Activated CD8-positive, alpha-beta memory T cell treated with anti-CD3 and anti-CD28 coated beads, Interleukin-2, amount 50 U/mL, for 48 hours (primary cell): ENCODE measurements at places on chromosomes 2 and 18.

- DNase-seq: peak; percentile 28
Observed at GRCh38 chr18:76982038-76982437, 150.5 kb downstream of the MBP start.

DNA sequence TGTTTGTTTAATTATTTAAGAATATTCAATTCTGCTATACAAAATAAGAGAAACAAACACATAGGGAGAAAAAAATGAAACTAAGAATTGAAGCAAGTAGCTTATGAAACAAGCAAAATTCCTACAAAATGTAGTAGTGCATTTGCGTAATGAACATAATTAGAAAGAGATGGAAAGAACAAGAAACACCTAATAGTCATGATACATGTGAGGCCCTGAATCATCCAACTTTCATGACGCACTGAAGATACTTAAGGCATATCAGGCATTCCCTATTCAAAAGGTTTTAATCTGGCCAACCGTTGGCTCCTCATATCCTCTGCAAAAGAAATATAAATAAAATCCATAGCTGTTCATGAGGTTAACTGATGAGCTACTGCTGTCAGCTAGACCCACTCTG is 14.5 kb upstream of the NAB1 start:
- no peak for DNase-seq

- DNase-seq: no peak
Observed at GRCh38 chr2:161580021-161580420, 44.2 kb upstream of the SLC4A10 start.

DNA sequence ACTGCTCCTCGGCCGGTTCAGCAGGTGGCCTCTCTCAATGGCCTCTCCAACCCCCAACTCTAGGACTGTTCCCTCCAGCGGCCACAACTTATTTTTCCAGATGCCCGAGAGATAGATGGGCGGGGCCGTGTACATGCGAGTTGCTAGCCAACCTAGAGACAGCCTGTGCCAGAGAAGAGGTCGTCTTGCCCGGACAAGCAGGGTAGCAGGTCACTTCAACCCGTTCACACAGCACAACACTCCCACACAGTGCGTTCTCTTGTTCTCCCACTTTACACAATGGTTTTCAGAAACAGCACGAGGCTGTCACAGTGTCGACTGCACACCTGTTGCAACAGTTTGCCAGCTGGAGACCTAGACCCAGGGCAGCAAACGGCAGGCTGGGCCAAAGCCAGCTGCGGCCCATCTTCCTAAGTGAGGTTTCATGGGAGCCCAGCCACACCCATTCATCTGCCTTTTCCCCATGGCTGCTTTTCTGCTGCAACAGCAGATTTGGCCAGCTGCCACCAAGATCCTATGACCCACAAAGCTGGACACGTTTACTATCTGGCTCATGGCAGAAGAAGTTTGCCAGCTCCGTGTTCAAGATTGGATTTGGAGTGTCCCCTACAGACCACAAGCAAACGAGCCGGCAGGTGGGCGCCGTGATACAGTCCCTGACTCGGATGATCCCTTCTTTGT is 7.3 kb upstream of the PRLH start:
- DNase-seq: no peak

DNA sequence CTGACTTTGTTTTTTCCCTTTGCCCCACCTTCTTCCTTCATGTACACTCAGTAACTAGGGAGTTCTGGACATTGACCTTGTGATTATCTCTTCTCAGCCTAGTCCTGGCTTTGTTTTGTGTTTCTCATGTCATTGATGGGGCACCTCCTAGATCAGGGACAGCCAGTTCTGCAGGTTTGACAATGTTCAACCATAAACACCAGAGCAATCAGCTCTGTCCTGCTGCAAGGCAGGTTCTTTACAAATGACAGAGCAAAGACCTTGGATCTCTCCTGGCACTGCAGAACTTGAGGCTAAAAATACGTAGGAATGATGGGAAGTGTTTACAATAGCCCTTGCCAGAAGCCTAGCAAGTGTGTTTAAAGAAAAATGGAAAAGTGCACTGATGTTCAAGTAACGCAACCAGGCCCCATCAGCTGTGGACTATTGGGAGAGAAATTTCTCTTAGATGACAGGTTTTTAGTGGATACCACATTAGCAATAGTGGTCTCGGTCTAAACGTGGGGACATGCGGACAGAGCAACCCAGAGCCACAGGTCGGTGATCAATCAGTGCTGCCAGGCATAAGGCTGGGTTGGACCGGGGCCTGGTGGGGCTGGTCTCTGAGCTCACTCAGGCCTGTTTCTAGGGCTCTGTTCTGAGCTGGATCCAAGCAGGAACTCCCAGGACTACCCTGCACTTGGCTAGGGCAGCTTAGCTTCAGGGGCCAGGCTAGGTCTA is 76.8 kb downstream of the SOWAHC start:
- DNase-seq: no peak

- DNase-seq: no peak
Observed at GRCh38 chr2:199464606-199465352, 7.0 kb upstream of the SATB2 start.

- no peak for DNase-seq
Observed at GRCh38 chr18:42228581-42228980, 273.5 kb downstream of the PIK3C3 start.

GRCh38 chr18:50189160-50189559 is 5.8 kb downstream of the MYO5B start:
- DNase-seq: no peak

DNA sequence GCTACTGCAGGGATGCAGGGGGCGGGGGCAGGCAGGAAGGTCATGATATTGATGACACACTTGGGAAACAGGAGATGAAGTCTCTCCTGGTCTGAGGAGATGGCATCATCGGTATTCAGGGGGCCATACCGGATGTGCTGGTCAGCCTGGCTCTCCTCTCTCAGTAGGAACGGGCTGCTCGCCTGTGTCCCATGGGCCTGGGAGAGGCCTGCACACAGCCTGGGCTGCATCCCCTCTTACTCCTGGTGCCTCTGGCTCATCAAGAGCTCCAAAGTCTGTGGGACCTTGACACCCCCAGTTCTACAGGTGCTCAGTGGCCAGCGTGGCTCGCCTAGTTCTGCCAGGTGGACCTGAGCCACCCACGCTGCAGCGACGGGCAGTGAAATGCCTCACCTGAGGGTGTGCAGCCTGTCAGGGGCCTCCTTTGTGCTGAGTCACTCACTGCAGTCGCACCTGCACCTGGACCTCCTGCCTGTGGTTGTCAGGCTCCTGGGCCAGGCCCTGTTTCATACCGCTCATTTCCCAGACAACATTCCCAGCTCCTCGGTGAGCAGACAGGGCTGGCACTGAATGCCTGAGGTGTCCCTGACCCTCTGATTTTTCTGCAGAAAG is 18.6 kb upstream of the CNDP1 start:
- peak; percentile 40 for DNase-seq

GRCh38 chr2:44119878-44120277 is 48.8 kb upstream of the PPM1B start:
- DNase-seq: no peak

DNA sequence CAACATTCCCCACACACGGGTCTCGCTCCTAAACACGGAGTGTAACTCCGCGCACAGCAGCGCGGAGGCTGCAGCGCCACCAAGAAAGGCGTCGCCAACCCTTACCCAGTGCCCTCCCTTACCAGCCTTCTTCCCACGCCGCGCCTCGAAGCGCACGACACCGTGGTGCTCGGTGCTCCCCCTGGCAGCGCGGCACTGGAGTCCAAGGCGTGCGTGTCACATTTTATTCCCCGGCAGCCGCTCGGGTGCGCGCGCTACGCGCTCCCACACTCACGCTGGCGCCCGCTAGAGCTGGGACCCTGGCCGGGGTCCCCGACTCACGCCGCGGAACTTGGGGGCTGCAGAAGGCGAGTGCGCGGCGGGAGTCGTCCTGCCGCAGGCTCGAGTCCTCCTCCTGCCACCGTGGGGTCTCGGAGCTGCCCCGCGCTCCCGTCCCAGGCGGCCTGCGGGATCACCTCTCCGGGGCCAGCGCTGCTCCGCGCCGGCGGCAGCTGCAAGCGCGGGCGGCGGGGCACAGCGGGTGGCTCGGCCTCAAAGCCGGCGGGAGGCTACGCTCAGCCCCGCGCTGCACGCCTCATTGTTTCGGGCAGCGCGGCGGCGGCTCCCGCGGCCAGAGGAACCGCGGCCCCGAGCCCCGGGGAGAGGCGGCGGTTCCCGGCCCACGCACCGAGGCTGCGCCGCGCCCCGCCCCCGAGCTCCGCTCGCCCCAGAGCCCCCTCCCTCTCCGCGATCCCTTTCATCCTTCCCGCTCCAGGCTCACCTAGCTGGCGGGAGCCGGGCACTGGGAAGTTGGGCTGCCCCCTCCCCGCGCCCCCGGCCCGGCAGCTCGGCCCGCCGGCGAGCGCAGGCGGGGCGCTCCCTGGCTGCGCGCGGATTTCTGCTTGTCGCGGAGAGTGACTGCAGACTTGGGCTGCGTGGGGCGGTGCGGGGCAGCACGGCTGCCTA is at the start of gene ST6GAL2:
ST6GAL2 (minus strand) TSS at position 197 of the 945 bp plus-strand sequence. CDS start 42,190 bp downstream, outside the sequence.
- DNase-seq: no peak

DNA sequence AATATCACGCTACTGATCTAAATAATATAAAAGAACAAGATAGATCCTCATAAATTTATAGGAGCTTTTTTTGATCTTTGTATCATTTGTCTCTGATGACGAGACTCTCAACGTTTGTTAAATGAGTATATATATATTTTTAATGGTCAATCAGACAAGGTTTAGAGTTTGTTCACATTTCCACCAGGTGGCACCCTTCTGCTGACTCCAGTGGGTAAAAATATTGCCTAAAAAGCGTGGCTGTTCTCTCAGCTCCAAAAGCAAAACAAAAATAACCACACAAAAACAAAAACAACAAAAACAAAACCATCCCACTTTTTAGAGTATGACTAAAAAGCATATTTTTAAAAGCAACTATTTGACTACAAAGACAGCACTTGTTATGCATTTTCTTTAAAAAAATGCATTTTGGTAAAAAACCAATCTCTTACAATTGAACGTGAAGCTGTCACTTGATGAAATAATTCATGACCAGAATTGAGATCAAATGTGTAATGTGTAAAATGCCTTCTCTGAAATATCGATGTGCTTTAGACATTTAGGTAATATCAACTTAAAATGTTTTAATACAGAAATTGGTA is 723.2 kb downstream of the DPP10 start:
- no peak for DNase-seq

- DNase-seq: no peak
Observed at GRCh38 chr18:74200780-74201179, 52.5 kb downstream of the TIMM21 start.

- no peak for DNase-seq
Observed at GRCh38 chr2:169818241-169818640, 6.5 kb downstream of the METTL5 start.

DNA sequence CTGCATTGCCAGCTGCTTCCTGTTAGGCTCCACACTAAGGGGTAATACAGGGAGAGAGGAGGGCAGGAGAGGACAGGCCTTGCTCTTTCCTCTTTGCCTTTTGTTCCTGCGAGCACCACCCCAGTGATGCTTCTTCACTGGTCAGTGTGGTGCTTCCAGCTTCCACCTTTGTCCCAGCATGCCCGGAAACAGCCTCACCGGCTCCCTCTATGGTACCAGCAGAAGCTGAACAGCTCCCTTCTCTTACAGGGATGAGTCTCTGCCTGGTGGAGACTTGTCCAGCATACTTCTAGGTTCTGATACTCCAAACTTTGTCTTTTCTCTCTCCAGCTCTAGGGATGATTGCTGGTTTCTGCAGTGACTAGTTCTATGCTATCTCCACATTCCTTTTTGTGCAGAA is 413.3 kb downstream of the TSN start:
- no peak for DNase-seq

DNA sequence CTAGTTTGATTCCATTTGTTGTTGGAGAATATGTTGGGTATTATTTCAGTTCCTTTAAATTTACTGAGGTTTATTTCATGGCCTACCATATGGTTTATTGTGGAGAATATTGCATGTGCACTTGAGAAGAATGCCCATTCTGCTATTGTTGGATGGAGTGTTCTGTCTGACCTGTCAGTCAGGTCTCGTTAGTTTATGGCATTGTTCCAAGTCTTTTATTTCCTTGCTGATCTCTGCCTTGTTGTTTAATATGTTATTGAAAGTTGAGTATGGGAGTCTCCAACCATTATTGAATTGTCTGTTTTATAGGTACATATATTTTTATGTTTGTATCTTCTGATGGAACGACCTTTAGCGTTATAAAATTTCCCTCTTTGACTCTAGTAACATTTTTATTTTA is 86.3 kb downstream of the PTPN4 start:
- DNase-seq: no peak

- DNase-seq: no peak
Observed at GRCh38 chr2:235073868-235074413, 122.1 kb downstream of the SH3BP4 start.

DNA sequence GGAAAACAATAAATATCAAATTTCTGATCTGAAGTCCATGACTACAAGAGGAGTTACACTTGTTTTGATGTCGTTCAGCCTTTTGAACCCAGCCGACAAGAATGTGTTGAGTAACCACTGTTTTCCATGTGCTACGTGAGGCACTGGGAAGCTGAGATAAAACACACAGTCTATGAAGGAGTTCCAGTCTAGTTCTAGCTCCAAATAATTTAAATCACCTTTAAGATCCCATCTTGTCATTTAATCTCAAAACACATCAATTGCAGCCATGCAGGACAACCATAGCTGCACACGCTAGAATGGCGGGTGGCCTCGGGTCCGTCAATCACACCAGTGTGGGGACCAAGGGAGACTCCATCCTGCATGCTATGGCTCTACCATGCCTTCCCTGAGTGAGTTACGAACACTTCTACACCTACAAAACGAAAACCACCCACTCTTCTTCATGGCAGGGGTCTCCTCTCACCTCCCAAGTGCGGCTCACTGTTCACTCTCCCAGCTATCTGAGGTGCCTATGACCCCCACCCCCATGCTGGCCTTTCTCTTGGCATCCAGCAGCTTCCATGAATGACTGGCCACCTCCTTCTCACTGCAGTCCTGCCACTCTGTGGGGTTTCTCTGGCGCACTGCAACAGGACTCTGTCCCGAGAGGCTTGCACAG is 3.8 kb downstream of the FHL2 start:
- DNase-seq: no peak

DNA sequence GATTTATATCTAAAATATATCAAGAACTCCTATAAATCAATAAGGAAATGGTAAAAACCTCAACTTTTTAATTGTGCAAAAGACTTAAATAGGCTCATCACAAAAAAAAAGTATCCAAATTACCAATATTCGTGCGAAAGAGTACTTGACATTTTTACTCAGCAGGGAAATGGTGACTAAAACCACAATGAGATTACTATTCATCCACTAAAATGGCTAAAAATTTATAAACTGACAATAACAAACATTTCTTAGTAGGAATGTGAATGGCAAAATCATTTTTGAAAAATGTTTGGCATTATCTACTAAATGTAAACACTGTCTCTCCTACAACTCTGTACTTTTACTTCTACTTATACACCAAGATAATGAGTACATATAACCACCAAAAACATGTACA is 184.8 kb upstream of the RND3 start:
- no peak for DNase-seq

GRCh38 chr2:139170406-139170805 is 390.2 kb upstream of the NXPH2 start:
- no peak for DNase-seq

GRCh38 chr2:44680983-44681531 is 260.4 kb upstream of the SIX3 start:
- DNase-seq: no peak

- no peak for DNase-seq
Observed at GRCh38 chr2:48415836-48416515, 114.0 kb upstream of the STON1 start.

- DNase-seq: no peak
Observed at GRCh38 chr18:24231773-24232735, 93.2 kb downstream of the CABYR start.

GRCh38 chr18:79496978-79497637 is 101.4 kb downstream of the NFATC1 start:
- peak; percentile 42 for DNase-seq

- DNase-seq: no peak
Observed at GRCh38 chr18:78129260-78129659, 850.4 kb upstream of the SALL3 start.
